GM12878 (cell line): ENCODE measurements at places on chromosomes 16 and 17. TPM values are rescaled to one million over a fixed set of nuclear protein-coding genes. Genes with fewer than 3 reads are reported as not detected.
A peak's percentile ranks its signal among the peaks of the same experiment; 100 is the strongest.

- H3K27ac ChIP-seq: no peak overlapping the region
- H3K4me3 ChIP-seq: no peak overlapping the region
- DNase-seq: no peak
- no peaks in the 10 kb centered on the region for H3K36me3 ChIP-seq
Measured at GRCh38 chr16:5490499-5490898, 392.9 kb upstream of the EEF2KMT start.

DNA sequence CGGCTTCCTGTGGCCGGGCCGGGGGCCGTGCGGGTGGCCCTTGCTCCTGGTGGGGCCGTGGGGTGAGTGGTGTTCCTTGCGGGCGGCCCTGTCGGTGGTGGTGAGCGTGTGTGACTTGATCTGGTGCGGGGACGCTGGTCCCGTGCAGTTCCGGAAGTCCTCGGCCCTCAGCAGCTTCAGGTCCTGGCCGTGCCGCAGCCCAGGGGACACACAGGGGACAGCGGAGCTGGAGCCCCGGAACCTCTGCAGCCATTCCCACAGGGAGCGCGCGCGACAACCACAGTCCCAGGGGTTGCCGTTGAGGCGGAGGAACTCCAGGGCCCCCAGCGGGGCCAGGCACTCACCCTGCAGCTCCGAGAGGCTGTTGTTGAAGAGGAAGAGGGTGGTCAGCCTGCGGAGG is 88.4 kb downstream of the RTN4RL1 start:
- no peak for DNase-seq
- H3K27ac ChIP-seq: no peak overlapping the region
- H3K36me3 ChIP-seq: no peaks in the 10 kb centered on the region
- no peaks in the 10 kb centered on the region for H3K4me1 ChIP-seq
- no peak overlapping the region for H3K4me3 ChIP-seq
- no peaks in the 10 kb centered on the region for H3K27me3 ChIP-seq

DNA sequence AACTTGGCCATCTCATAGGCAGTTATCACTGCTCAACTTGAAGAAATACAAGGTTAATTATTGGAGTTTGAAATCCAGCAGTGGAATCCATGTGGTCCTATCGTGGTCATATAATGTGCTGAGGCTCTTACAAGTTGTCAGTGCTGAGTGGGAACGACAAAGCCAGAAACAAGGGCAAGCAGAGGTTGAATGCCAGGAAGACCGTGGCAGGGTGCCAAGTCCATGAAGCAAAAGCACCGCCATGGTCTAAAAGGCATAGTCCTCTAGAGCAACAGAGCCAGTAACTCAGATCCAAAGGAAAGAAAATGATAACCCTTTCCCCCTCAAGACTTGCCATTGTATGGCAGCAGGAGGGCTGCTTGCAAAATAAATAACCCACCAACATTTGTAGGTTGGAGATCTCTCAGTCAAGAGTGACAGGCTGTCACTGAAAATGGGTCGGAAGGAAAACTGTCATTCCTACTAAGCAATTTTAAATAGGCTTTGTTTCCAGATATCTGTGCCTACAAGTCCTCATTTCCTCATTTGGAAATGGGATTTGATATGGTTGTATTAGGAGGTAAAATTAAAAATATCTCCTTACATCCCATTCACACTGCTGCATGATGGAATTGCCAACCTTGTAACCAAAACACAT is 36.4 kb upstream of the HSBP1 start:
- no peak overlapping the region for H3K27ac ChIP-seq
- H3K4me1 ChIP-seq: no peaks in the 10 kb centered on the region
- no peaks in the 10 kb centered on the region; the same call in 1 of the 2 replicates for H3K27me3 ChIP-seq
- DNase-seq: no peak
- H3K36me3 ChIP-seq: no peaks in the 10 kb centered on the region

DNA sequence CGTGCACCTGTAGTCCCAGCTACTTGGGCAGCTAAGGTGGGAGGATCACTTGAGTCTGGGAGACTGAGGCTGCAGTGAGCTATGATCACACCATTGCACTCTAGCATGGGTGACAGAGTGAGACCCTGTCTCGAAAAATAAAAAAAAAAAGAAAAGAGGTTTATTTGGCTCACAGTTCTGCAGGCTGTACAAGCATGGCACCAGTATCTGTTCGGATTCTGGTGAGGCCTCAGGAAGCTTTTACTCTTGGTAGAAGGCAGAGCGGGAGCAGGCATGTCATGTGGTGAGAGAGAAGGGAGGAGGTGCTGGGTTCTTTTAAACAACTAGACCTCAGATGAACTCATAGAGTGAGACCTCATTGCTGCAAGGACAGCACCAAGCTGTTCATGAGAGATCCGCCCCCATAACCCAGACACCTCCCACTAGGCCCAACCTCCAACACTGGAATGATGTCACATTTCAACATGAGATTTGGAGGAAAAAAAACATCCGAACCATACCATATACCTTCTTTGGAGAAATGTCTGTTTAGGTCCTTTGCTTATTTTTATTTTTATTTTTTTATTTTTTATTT is 10.3 kb upstream of the RMI2 start:
- H3K36me3 ChIP-seq: no peaks in the 10 kb centered on the region
- no peak overlapping the region for H3K4me3 ChIP-seq

- peaks cover 7% of the 10 kb centered on the region; the same call in 1 of the 2 replicates for H3K4me1 ChIP-seq
- peaks cover 3% of the 10 kb centered on the region; the same call in 1 of the 2 replicates for H3K27me3 ChIP-seq
- peak overlapping the region; percentile 61; the same call in 1 of the 2 replicates for H3K4me3 ChIP-seq
- DNase-seq: peak; percentile 33
- no peak overlapping the region for H3K27ac ChIP-seq
- H3K36me3 ChIP-seq: no peaks in the 10 kb centered on the region
Measured at GRCh38 chr17:980406-981291, 1.1 kb upstream of the NXN start.

KRT20 gene
- 0.23 and 0.37 TPM in 2 replicates for total RNA-seq

GRCh38 chr17:80942423-80943345 is 49.0 kb upstream of the CHMP6 start:
- no peak for DNase-seq
- no peak overlapping the region for H3K4me3 ChIP-seq
- no peaks in the 10 kb centered on the region for H3K27me3 ChIP-seq

CACNG5 gene
- total RNA-seq: not detected in 2 replicates

OSBPL7 gene
- 14.2 and 16.1 TPM in 2 replicates for total RNA-seq

CDRT15 gene
- not detected in 2 replicates for total RNA-seq

MYH1 gene
- not detected in 2 replicates for total RNA-seq

GRCh38 chr17:68542698-68543463 is 30.7 kb downstream of the PRKAR1A start:
- no peak overlapping the region for H3K27ac ChIP-seq
- no peak for DNase-seq
- H3K4me3 ChIP-seq: no peak overlapping the region
- H3K4me1 ChIP-seq: no peaks in the 10 kb centered on the region

DNA sequence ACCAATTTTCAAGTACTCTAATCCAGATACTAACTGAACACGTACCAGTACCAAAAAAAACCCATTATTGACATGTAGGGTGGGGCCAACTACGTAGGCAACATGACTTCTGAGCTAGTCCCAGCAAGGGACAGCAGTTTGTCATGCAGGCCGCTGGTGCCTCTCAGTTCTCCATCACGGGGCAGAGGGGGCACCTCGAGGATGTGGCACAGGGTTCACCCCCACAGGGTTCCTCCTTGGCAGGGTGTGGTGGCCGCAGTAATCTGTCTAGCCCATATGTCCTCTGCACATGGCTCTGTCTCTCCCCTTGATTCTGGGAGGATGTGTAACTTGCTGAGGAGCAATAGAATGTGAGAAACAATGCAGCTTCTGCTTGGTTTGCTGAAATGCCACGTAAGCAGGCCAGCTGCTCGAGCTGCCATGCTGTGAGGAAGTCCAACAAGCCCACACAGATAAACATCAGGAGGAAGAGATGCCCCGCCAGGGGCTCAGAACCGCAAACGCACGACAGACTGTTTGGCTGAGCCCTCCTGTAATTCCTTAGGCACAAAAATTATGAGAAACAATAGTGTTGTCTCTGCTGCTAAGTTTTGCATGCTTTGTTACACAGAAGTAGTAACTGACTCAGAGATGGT is 62.4 kb downstream of the NT5M start:
- no peak overlapping the region for H3K27ac ChIP-seq
- no peaks in the 10 kb centered on the region for H3K36me3 ChIP-seq
- DNase-seq: no peak
- H3K27me3 ChIP-seq: no peaks in the 10 kb centered on the region; the same call in 1 of the 2 replicates

GRCh38 chr16:72410492-72410891 is 238.5 kb upstream of the PMFBP1 start:
- no peaks in the 10 kb centered on the region for H3K27me3 ChIP-seq
- H3K4me1 ChIP-seq: no peaks in the 10 kb centered on the region
- no peaks in the 10 kb centered on the region for H3K36me3 ChIP-seq
- no peak for DNase-seq
- no peak overlapping the region for H3K4me3 ChIP-seq
- H3K27ac ChIP-seq: no peak overlapping the region

DNA sequence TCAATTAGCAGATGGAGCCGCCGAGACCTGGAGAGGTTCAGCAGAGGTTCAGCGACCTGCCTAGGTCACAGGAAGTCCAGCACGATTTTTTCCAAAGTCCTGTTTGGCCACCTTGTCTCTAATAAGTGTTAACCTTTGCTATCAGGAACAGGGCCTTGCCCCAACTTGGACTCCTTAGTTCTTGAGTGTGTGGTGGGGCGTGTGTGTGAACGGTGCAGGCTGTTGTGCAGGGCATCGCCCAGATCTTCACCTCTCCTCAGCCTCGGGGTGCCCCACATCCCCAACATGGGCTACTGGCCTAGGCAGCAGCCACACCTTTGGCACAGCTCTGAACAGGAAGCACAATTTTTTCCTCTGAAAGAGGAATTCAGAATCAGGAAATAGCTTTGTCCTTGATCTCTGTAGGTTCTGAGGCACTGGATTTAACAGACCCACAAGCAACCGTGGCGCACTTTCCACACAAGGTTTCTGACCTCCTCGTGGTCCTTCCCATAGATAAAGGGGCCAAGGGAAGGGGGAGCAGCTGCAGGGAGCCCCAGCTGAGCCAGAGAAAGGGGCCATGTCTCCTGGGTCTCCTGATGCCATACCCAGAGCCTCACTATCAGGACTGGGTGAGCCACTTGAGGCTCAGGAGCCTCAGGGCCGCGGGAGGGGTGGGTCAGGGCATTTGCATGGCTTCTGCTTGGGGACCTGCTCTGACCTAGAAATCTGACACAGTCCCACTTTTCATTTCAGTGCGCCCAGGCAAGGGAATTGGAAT is 10.4 kb downstream of the MPRIP start:
- H3K4me1 ChIP-seq: peaks cover 22% of the 10 kb centered on the region
- no peak for DNase-seq
- no peaks in the 10 kb centered on the region for H3K27me3 ChIP-seq

NXPH3 gene
- 0.11 and 0.13 TPM in 2 replicates for total RNA-seq

GRCh38 chr17:65008882-65009281 is 47.7 kb downstream of the GNA13 start:
- H3K27ac ChIP-seq: peak overlapping the region; percentile 13; the same call in 1 of the 2 replicates
- H3K4me1 ChIP-seq: peaks cover 37% of the 10 kb centered on the region
- no peak for DNase-seq
- no peak overlapping the region for H3K4me3 ChIP-seq

- H3K4me1 ChIP-seq: no peaks in the 10 kb centered on the region
- no peaks in the 10 kb centered on the region for H3K27me3 ChIP-seq
- no peak for DNase-seq
- no peak overlapping the region for H3K27ac ChIP-seq
- no peak overlapping the region for H3K4me3 ChIP-seq
Measured at GRCh38 chr16:84247331-84247730, 7.5 kb upstream of the KCNG4 start.

DNA sequence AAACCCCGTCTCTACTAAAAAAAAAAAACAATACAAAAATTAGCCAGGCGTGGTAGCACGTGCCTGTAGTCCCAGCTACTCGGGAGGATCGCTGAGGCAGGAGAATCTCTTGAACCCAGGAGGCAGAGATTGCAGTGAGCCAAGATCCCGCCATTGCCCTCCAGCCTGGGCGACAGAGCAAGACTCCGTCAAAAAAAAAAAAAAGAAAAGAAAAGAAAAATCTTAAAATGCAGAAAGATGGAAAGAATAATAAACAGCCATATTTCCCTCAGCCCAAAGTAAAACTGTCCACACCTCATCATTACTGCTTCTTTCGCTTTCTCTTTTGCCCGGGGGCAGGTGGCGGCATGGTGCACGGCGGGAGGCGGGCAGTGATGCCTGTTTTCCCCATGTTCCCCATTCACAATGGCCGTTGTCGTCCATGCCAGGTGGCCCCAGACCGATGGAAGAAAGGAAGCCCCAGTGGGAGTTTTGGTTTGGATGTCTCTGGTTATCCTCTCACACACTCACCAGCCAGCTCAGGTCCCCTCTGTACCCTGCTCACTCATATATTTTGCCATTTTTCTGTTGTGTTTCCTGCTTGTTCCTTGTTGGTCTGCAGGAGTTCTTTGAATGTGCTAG is 37.0 kb upstream of the PEMT start:
- H3K4me1 ChIP-seq: no peaks in the 10 kb centered on the region; the same call in 1 of the 2 replicates
- H3K4me3 ChIP-seq: peak overlapping the region; percentile 43; the same call in 1 of the 2 replicates
- H3K36me3 ChIP-seq: no peaks in the 10 kb centered on the region
- no peak overlapping the region; the same call in 1 of the 2 replicates for H3K27ac ChIP-seq
- peak; percentile 15 for DNase-seq

DNA sequence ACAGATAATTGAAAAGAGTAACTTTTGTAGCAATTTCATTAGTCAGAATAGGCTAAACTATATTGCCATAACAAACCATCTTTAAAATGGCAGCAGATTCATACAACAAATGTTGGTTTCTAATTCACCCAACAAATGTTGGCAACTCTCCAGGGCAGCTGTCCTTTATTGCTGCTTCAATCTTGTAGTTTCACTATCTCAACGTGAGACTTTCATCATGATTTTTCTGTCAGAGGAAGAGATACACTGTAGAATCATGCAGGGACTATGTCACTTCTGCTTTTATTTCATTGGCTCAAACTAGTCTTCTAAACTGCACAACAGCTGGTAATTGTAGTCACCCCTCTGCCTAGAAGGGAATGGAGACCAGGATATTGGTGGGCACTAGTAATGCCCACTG is 174.2 kb downstream of the TANC2 start:
- H3K4me3 ChIP-seq: no peak overlapping the region
- H3K4me1 ChIP-seq: no peaks in the 10 kb centered on the region

DNA sequence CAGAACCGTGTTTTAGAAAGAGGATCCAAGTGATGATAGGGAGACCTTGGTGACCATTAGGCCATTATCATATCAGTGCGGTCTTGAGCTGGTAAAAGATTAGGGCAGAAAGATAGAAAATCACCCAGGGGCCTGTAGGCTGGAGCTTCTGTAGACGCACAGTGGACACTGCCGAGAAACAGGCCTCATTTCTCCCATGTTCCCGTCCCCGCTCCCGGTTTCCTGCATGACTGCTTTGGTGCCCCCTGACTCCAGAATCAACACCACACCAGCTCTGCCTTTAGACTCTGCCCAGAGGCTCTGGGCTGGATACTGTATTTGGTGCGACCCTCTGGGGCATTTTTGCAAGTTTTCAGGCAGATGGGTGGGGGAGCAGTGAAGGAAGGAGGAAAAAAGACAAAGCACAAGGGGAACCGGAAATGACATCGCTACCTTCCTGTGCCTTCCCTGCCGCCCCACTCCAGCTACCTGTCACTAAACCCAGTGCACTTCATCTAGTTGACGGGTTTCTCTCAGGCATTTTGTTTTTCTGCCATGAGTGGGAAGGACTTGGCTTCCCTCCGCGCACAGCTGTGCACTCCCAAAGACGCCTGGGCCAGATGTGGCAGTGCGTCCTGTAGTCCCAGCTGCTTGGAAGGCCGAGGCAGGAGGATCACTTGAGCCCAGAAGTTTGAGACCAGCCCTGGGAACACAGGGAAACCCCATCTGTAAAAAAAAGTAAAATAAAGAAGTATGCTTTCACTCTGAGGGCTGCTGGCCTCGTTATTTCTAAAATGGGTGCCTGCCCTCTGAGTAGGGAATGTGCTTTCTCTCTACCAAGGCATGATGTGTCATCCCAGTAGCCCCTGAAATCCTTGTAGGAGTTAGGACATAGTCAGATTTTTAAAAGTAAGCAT is 214.1 kb downstream of the RPTOR start:
- no peak overlapping the region for H3K27ac ChIP-seq
- H3K27me3 ChIP-seq: no peaks in the 10 kb centered on the region
- DNase-seq: no peak
- H3K36me3 ChIP-seq: peaks cover 5% of the 10 kb centered on the region
- H3K4me1 ChIP-seq: peaks cover 20% of the 10 kb centered on the region

CNGB1 gene
- total RNA-seq: not detected in 2 replicates
